ENCODE measurements at places on chromosomes 12 and 14.
A peak's percentile ranks its signal among the peaks of the same experiment; 100 is the strongest.

GRCh38 chr12:114673169-114673833, 10.7 kb downstream of the TBX3 start:
- no peak for DNase-seq

DNA sequence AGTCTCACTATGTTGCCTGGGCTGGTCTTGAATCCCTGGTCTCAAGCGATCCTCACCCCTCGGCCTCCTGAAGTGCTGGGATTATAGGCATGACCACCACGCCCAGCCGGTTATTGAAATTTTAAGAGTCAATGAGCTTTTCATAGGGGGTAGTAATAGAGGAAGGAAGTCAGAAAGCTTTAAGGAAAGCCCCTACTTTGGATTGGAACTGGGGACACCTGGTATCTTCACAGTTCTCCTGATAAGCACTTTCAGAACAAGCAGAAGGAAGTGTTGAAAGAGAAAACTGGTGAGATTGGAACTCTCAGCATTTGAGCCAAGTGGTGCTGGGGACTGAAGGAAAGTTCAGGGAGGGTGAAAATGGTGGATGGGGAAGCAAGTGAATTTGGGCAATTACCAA, 5.1 kb downstream of the SLC4A8 start:
- DNase-seq, result no peak

GRCh38 chr12:108273217-108273616, 65.9 kb downstream of the CMKLR1 start:
- no peak for DNase-seq

DNA sequence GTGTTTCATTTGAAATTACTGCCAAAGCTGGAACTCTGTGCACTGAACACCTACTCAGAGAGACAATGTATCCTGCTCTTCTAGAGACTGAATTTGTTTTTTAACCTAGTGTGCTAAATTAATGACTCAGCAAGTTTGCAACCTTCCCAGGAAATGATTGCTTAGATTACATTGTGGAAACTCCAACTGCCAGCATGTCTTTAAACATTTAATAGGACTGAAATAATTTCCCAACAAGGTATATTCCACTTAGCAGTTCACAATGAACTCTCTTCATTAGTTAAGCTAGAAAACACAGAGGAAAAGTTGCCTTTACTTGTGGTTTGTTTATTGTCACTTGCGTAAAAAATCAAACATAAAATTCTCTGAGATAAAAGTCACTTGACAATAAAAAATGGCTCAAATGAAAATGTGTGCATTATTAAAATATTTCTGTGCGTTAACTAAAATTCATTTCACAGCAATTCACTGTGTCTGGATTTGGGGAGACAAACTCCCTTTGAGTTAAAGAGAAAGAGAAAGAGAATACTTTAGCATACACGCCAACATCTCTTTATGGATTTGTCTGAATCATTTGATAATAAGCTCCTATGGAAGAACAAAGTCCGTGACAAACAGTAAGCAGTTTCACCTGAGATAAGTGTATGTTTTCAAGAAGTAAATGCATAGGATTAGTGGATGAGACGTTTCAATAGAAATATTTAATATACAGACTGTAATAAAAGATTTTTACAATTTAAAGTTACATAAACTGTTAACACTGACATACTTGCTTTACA, 284.0 kb downstream of the PRKD1 start:
- no peak for DNase-seq

DNA sequence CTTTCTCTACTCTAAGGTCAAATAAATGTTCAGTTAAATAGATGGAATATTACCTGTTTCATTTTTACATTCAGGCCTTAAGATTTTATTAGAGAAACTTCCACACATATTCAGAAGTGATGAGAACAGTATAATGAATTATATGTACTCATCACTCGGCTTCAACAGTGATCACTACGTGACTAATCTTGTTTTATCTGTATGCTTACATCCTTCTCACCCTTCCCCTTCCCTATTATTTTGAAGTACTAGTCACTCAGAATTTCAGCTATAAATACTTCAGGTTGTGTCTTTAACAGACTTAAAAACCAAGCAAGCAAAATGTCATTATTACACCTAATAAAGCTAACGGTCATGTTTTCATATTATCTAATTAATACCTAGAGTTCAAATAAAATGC, 34.9 kb downstream of the ETV6 start:
- DNase-seq, result no peak

- no peak for DNase-seq
Measured at GRCh38 chr12:49552425-49552824, 13.6 kb downstream of the KCNH3 start.

DNA sequence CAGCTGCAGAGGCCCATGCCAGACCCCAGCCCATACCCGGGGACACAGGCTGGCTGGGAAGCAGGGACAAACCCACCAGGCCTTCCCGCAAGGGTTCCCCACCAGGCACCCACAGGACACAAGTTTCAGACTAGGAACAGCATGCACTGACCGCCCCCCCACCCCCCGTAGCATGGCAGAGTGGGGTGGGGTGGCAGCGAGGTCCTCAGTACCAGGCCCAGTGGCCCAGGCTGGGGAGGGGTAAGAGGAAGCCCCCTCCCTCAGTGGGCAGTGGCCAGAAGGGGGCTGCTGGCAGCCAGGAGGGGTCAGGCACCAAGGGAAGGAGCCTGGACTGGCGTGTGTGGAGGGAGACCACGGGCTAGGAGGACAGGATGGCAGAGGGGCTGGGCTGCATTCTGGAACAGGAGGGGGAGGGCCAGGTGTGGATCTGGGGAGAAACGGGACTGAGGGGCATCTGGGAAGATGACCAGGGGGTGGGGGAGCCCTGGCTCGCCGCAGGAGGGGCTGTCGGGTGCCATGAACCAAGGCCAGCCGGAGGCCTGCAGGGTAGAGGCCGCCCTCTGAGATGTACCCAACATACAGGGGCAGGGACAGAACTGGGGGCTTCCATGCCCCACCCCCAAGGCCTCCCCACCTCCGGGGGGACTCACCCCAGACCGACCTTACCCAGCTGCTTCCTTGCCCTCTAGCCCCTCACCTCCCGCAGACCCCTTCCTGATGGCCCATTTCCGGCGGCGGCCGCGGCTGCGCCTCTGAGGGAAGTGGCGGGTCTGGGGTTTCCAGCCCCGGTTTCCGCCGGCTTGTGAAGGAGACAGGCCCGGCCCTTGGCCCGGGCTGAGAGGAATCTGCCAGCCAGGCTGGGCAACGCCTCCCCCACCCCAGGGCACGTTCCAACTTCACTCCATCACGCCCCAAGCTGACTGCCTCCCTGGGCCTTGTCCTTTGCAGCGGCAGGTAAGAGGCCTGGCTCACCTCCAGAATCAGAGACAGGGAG, 5.6 kb upstream of the JAG2 start:
- peak; percentile 53 for DNase-seq

- no peak for DNase-seq
Measured at GRCh38 chr12:31120392-31121008, 46.8 kb downstream of the DDX11 start.

DNA sequence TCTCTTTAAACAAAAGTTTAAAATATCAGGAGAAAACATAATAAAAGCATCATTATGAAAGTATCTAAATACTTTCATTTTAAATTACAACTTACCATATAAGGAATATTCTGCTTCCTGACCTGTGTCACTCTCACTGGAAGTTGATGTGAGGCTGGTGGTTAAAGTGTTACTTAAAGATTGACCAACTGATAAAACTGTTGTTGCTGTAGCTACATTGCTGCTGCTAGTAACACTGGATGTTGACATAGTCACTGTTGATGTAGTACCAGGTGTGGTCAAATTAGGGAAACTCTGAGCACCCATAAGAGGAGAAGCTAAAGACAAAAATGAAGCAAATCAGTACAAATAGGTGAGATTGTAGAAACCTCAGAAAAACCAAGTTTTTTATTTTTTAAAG, 79.9 kb downstream of the HECTD1 start:
- DNase-seq, result peak; percentile 10

DNA sequence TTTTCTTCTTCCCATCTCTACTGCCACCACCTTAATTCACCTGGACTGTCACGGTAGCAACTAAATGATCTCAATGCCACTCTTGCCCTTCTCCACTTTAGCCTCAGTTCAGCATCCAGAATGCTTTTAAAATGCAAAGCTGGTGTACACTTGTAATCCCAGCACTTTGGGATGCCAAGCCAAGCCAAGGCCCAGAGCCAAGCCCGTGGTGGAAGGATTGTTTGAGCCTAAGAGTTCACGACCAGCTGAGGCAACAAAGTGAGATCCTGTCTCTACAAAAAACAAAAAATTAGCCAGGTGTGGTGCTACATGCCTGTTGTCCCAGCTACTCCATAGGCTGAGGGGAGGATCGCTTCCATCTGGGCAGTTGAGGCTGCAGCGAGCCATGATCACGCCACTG, 5.9 kb downstream of the CIPC start:
- no peak for DNase-seq

DNA sequence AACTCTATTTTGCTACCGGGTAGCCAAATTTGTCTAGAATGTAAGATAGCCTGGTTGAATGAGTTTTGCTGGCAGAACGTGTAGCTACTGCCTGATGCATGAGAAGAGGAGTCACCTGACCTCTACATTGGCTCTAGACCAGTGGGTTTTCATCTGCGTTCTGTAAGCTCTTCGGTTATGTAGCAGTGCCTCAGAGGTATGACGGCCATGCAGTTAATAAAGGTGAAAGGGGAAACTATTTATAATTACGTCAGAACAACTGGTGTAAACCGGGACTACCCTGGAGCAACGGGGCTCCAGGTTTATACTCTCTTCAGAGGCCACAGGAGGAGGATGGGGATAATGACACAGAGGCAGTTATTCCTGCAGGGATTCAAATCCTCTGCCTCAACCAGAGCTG, 173.4 kb upstream of the KITLG start:
- DNase-seq, result no peak

GRCh38 chr14:50060871-50061663, 55.3 kb downstream of the VCPKMT start:
- peak; percentile 59 for DNase-seq

DNA sequence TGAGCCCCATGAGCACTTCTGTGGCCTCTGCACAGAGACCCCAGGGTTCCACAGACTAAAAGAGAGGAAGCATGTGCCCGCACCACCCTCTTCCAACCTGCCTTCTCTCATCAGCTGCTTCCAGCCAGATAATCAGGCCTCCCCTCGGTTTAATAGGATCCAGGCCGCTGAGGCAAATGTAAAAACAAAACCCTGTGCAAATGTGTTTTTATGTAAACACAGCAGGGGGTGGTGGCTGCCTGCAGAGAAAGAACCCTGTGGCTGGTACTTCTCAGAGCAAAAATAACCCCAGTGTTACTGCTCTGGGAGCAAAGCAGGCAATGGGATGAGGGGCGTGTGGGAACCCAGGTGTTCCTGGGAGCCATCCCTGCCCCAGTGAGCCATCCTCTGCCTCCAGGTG, 46.2 kb downstream of the WSCD2 start:
- DNase-seq, result no peak

DNA sequence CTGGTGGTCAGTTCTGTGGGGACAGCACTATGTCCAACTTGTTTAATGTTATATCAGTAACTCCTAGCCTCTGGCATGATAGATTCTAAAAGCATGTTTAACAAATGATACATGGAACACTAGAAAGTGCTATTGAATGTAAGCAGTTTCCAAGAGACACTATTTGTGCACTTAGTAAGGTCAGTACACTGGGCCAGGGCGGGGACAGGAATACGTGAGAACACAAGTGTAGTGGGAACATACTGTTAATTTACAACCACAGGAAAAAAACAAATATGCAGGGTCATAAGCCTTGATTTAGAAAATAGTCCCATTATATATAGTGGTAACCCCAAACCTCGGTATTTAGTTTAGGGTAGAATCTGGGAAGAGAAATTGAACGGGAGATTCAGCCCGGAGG, 88.9 kb upstream of the SLC38A2 start:
- no peak for DNase-seq

GRCh38 chr12:1065629-1066028, 74.6 kb downstream of the ERC1 start:
- DNase-seq, result no peak

GRCh38 chr12:55670276-55670675, 33.6 kb downstream of the OR10P1 start:
- DNase-seq, result no peak
